Memory B cell (primary cell): ENCODE measurements at places on chromosomes 3 and 15.

GRCh38 chr3:170049146-170050000 lies 11.6 kb downstream of the GPR160 start:
- no peak for DNase-seq

- DNase-seq, result no peak
Observed at GRCh38 chr3:28623106-28623505, 274.5 kb upstream of the AZI2 start.

GRCh38 chr3:49607105-49607591 lies 52.9 kb downstream of the BSN start:
- no peak for DNase-seq

GRCh38 chr3:48082580-48083184 lies 66.5 kb upstream of the MAP4 start:
- DNase-seq, result no peak

DNA sequence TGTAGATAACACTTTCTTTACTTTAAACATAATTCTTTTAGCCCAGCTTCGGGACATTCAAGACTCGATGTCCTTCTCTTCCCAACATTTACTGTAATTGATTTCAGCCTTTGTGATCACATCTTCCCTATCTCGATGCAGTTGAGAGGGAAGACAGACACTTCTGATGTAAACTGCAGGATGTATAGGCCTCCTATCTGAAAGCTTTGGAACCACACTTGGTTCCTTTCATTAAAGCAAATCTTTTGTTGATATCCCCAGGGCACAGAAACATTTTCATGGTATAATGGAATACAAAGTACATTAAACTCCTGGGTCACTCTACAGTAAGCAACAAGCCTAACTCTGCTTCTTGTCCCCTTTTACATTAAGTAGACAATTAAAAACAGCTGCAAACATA lies 6.4 kb downstream of the GRM7 start:
- DNase-seq, result no peak

GRCh38 chr15:89656116-89656815 lies 999 bp upstream of the KIF7 start:
- DNase-seq, result no peak

DNA sequence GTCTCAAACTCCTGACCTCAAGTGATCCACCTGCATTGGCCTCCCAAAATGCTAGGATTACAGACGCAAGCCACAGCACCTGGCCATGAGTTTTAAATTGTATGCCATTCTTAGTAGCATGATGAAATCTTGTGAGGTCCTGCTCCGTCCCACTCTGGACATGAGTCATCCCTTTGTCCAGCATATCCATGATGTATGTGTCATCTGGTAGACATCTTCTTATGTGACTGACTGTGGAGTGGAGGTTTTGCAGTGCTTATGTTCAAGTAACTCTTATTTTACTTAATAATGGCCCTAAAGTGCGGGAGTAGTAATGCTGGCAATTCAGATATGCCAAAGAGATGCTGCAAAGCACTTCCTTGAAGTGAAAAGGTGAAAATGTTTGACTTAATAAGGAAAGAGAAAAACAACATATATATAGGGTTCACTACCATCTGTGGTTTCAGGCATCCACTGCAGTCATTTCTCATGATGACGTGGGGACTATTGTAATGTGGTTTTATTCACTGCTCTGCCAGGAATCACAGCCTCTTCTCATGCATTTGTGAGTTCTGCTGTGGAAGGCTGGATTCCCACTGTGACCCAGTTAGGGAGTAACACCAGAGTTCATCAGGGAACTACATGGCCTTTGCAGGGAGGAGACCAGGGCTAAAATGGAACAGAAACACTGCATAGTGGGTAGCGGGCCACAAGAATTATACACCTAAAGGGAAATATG lies 204.6 kb upstream of the STRIT1 start:
- no peak for DNase-seq

GRCh38 chr3:102530415-102531181 lies 95.8 kb downstream of the ZPLD1 start:
- DNase-seq, result no peak

GRCh38 chr3:183265834-183266417 lies 12.9 kb downstream of the B3GNT5 start:
- DNase-seq, result no peak

GRCh38 chr3:39718674-39719595 lies 90.5 kb upstream of the MYRIP start:
- no peak for DNase-seq

- DNase-seq, result no peak
Observed at GRCh38 chr15:41474941-41475340, 18.7 kb upstream of the ITPKA start.

DNA sequence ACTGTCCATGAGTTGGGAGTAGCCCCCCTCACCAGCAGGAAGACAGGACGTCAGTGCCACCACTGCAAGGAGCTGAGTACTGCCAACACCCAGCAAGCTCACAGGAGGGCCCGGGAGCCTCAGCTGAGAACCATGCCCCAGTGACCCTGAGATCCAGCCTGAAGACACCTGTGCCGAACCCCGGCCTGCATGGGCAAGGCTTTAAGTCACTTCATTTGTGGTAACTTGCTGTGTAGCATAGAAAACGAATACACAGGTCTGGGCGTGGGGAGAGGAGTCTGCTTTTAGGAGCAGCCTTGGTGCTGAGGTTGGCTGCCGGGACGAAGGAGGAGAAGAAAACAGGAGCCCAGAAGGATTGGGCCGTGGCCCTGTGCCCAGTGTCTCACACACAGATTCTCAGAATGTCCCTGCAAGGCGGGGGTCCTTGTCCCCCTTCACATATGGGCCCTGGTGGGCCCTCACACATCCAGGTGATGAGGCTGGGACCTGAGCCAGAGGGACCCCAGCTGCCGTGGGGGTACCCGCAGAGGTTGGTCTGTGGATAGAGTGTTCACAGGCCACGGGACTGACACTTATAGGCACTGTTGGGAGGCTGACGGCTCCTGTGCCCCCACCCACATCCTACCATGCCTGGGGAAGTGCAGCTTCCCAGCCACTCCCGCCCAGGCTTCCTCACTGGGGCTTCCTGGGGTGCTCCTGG lies 85.3 kb downstream of the PLXNA1 start:
- no peak for DNase-seq

- no peak for DNase-seq
Observed at GRCh38 chr15:66261056-66261455, 7.5 kb upstream of the MEGF11 start.

- DNase-seq, result peak; percentile 63
Observed at GRCh38 chr3:57078344-57078634, 17.8 kb downstream of the SPATA12 start.

GRCh38 chr3:88779482-88779881 lies 327.9 kb upstream of the EPHA3 start:
- no peak for DNase-seq

GRCh38 chr3:187870360-187871203 lies 125.3 kb upstream of the BCL6 start:
- DNase-seq, result no peak

DNA sequence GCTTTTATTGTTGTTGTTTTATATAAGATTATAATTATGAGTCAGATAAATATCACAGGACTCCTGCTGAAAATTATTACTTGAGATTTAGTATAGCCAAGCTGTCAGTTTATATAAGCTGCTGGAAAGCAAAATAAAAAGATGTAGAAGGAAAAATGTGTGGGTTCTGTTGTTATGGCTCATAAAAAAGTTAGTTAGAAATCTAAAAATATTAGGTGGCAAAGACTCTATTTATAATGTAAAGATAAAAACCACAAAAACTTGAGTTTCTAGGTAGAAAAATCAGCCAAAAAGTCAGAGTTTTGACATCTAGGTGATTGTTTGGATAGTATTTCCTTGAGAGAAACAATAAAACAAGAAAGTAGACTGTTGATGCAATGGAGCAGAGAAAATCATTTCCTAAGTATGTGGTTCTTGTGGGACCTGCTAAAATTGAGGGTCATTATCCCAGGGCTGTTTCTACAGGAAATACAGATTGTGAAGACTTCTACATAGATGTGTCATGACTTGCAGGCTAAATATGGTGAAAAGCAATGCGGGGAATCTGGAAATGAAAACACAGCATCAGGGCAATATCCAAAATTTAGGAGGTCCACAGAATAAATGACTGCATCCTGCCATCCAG lies 1109.6 kb upstream of the CADM2 start:
- no peak for DNase-seq

- no peak for DNase-seq
Observed at GRCh38 chr3:102102394-102102793, 253.1 kb downstream of the NFKBIZ start.
